NCI-H1417 treated with DMSO at 0.1 percent for 48 hours (cell line): ENCODE measurements at places on chromosomes 7 and 10.

DNA sequence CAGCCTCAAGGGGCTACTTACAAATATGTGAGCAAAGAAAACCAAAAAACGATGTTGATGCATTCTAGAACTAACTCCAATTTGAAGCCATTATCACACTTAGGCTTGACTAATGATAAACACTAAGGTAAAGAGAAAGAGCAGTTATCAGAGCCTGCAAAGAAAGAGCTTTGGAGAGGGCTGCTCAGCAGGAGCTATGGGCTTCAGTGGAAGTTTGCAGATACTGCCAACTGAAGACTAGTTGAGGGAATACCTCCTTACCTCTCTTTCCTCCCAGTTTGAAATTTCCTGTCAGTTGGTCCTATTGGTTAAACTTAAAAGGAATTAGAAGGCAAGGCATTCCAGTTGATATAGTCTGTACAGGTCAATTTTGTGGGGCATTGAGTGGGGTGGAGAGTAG is 498.1 kb upstream of the POT1 start:
- DNase-seq, result no peak

DNA sequence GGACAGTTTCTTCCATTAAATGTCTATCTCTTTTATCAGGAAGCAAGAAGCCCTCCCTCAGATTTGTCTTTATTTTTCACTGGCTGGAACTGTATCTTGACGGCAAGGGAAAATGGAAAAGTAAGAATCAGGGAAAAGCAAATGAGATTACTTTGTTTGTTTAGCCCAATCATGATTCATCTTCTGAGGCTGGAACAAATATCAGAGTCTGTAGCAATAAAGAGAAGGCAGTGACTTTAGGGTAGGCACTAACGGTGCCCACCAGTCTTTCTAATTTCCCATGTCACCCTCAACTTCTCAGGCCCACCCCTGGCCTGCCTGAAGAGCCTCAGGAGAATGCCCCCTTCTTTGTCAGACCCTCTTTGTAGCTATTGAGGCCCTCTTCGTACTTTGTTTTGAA is 36.3 kb upstream of the GOLGA7B start:
- no peak for DNase-seq

DNA sequence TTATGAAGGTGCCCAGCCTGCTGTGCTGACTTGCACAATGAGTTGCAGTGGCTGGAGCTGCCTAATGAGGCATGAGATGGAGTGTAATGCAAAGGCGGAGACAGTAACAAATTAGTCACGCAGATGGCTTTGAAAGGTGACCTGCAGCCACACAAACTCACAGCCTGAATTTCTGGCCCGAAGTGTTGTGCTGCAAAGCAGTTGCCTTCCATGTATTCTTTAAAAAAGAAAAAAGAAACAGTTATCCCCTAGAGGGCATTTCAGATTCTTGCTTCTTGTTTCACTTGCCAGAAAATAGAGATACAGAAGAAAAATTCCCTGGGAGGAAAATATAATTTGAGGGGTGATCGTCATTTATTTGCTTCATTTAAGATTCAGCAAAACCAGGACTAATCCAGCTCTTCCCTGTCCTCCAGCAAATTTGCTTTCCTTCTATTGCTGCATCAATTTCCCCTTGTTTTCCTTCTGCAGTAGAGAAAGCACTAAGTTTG is 239.9 kb downstream of the ADRA2A start:
- no peak for DNase-seq

- DNase-seq, result no peak
Measured at GRCh38 chr10:29576681-29577080, 58.1 kb downstream of the SVIL start.

DNA sequence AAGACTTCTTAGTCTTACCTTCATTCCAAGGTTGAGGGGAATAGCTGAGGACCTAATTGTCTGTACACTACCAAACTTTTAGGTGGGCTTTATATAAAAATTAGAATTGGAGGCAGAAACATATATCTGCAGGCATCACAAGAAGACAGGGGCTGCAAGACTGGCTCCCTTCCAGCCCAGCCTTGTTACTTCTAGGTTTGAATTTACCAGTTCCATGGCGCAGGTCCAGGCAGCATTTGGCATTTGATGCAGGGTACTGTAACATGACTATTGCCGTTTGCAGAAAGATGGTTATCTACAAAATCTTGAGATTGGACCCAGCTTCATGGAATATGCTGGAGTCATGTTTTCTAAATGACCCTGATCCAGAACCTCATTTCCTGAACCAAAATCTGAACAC is 105.4 kb upstream of the RHOBTB1 start:
- DNase-seq, result no peak

DNA sequence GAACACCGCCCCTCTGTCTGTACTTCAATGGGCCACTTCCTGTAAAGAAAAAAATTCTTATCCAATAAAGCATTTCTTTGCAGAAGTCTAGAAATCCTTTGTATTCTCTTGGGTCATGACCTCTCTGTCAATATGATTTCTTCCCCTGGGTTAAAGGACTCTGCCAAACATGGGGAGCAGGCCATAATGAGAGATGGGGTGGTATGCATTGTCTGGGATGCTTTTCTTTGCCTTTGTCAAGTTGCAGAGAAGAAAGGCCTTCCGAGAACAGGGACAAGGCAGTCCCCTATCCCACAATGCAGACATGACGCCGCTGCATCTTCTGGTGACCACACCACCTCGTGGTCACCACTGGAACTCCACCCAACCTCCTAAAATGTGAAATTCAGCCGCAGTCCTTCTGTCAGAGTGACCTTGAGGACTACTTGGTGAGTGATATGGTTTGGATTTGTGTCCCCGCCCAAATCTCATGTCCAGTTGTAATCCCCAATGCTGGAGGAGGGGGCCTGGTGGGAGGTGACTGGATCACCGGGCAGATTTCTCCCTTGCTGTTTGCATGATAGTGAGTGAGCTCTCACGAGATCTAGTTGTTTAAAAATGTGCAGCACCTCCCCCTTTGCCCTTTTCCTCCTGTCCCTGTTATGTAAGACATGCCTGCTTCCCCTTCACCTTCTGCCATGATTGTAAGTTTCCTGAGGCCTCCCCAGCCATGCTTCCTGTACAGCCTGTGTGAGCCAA is 15.2 kb upstream of the FRMPD2 start:
- DNase-seq, result no peak

DNA sequence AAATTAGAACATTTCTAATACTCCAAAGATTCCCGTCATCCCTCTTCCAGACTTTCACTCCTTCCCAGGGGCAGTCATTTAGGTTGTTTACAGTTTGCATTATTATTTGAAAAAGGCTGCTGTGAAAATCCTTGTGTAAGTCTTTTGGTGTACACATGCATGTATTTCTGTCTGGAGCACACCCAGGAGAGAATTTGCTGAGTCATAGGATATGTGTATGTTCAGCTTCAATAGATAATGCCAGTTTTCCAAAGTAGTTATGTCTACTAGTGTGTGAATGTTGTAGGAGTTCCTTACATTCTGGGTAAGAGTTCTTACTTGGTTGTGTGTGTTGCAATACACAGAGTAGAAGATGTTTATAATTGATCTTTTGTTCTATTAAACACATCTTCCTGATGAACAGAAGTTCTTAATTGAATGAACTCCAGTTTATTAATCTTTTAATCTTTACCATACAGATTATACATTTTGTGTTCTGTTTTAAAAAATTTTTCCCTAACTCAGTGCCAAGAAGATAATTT is 25.3 kb downstream of the CROT start:
- no peak for DNase-seq

DNA sequence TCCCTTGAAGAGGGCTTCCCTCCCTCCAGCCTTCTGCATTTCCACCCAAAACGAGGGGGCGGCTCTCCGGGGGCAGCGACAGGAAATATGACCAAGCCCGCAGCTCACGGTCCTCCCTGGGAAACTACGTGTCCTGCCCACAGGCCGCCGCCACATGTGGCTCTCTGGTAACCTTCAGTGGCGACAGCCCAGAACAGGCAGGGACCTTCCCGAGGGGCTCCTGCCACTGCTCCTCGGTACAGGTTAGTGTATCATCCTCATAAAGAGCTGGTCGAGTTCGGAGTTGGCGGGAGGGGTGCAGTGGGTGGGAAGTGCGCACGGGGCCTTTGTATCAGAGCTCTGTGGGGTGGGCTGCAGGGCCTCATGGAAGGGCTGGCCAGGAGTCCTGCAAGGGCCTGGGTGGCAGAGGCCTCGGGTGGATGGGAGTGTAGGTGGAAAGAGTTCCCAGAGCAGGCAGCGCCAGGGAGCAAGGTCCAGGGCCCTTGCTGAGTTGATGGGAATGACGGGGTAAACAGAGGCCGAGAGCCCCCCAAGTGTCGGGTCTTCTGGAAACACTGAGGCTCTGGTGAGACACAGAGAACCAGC is 66.0 kb downstream of the TCERG1L start:
- no peak for DNase-seq

GRCh38 chr7:44882899-44883298 is 2.4 kb downstream of the PURB start:
- DNase-seq, result no peak

GRCh38 chr7:112995059-112995824 is 91.4 kb downstream of the GPR85 start:
- DNase-seq, result no peak

DNA sequence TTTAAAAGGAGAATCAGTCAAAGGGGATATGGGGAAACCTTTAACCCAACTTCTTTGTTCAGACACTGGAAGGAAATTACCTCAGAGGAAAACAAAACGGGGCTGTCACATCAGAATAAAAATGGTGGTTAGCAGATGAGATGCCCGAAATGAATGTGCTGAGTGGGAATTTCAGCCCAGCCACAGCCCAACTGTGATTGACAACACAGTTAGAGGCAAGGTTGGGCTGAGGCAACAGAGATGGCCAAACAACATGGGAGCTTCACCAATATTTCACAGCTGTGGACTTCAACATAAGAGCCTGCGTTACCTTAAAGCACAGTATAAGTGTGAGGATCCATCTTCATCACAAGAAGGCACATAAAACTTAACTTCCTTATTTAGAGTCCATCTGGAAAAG is 133.5 kb upstream of the PTPRZ1 start:
- DNase-seq, result no peak

- DNase-seq, result no peak
Measured at GRCh38 chr7:151135525-151135845, 32.0 kb downstream of the GBX1 start.

- no peak for DNase-seq
Measured at GRCh38 chr7:29851487-29851886, 45.2 kb downstream of the WIPF3 start.

DNA sequence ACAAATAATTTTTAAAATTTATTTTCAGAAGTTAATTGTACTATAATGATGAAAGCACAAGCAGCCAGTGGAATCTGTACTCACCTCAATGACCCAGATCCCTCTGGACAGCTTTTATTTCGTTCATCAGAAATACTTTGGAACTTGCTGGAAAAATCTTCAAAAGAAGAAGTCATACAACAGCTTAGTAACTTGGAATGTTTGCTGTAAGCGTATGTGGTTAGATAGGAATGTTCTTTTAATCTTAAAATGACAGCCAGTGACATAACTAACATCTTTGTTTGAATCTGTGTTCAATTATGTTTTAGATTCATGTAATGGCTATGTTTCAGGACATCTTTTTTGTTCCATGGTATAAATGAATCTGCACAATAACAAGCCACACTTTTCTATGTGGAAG is 26.8 kb downstream of the CFAP69 start:
- no peak for DNase-seq

GRCh38 chr10:43039624-43040481 is 37.0 kb upstream of the RET start:
- no peak for DNase-seq

- DNase-seq, result no peak
Measured at GRCh38 chr7:157784041-157784835, 447.4 kb downstream of the DNAJB6 start.

- DNase-seq, result no peak
Measured at GRCh38 chr7:22005151-22005550, 59.5 kb upstream of the CDCA7L start.

DNA sequence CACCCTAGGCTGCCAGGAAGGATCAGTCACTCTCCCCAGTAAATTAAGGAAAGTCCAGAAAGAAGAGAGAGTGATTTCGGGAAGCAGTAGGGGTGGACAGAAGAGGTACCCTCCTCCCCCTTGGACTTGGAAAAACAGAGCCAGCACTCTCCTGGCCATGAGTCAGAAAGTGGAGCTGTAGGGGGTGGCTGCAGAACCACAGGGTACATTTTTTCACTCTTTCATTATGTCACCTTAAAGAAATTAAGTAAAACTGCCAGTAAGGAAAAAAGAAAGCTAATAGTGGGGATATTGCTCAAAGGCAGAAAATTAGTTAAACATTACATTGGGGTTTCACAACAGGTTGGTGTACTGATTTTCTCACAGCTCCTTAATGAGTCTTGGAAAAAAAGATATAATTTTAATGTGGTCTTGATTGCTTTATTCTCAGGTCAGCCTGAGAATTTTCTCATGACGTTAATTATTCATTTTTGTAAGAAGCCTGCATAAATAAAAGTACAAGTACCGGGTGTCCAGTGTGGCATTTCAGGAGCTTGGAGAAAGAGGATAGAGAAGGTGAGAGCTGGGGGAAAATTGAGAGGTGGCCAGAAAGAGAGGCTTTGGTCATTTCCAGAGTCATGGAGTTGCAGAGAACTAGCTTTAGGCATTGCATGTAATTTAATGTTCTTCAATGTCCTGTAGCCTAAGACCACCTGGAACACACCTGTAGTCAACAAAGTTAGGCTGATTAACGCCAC is 23.2 kb upstream of the AOAH start:
- DNase-seq, result no peak

DNA sequence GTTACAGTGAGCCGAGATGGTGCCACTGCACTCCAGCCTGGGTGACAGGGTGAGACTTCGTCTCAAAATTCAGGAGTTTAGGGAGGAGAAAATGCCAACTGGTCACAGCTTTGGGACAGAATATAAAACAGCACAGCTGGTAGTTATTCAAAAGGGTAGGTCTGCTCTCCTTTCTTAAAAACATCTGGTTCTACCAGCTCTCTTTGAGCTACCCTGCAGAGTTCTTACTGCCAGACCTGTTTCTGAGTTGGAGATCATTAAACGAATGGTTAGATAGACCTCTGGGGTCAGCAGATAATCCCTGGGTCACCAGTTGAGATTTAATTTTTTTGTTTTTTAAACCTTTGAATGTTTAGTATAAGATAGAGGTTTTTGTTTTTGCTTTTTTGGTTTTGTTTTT is 52.6 kb downstream of the MCU start:
- no peak for DNase-seq

DNA sequence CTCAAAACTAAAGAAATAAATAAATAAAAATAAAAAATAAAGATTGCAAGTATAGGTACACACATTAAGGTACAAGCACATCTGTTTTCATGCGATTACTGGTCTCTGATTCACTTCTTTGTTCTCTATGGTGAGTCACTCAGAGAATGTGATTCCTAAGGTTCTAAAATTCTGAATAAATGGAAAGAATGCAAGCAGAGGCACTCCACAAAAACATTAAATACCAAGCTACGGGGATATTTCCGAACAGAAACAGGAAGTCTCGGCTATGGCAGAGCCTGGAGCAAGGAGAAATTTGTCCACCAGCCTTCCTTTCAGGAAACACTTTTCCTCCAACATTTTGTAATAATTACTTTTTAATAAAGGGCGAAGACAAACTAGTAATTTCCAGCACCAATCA is 1.4 kb downstream of the VOPP1 start:
- no peak for DNase-seq

DNA sequence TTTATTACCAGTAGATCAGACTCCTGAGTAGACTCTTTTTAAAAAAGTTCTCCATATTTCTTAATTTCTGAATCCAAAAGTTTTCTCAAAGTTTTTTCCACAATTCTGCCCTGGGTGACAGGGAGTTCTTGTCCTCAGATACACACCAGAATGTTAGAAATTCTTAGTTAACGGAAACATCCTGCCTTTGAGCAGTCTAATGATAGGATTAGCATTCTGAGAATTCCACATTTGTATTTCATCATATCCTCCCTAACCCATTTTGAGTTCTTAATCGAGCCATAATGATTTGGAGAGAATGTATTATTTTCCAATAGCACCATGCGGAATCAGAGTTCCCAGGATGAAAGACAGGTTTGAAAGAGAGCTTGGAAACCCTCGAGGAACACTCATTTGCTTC is 28.9 kb upstream of the MRPS33 start:
- no peak for DNase-seq
